ENCODE measurements at places on chromosomes 2 and 18. TPM values are rescaled to one million over a fixed set of nuclear protein-coding genes. Genes with fewer than 3 reads are reported as not detected.

GRCh38 chr18:45103319-45104048 lies 422.8 kb downstream of the SETBP1 start:
- DNase-seq, result no peak

DNA sequence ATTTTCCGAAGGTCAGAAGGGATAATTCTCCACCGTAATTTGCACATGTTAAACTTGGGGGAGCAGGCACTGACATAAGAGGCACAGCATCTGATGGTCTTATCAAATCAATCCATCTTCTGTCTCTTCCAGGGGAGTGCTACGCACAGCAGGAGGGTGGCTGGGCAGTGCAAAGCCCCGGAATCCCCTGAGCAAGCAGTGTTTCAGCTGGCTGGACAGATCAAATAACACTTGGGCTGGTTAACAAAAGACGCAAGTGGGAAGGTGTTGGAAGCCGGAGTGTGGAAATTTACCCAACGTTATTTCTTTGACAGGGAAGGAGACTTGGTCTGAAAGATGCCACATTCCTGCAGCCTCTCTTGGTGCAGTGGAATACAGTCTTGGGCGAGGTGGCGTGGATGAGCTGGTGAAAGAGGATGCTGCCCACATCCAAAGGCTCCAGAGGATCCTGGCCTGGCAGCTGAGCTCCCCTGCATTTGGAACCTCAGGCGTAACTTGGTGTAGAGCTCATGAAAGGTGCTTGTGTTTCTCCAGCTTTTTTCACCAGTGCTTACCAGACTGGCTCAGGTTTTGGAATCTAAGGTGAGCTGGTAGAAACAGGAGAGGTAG lies 103.0 kb downstream of the MAPK4 start:
- DNase-seq, result no peak

DNA sequence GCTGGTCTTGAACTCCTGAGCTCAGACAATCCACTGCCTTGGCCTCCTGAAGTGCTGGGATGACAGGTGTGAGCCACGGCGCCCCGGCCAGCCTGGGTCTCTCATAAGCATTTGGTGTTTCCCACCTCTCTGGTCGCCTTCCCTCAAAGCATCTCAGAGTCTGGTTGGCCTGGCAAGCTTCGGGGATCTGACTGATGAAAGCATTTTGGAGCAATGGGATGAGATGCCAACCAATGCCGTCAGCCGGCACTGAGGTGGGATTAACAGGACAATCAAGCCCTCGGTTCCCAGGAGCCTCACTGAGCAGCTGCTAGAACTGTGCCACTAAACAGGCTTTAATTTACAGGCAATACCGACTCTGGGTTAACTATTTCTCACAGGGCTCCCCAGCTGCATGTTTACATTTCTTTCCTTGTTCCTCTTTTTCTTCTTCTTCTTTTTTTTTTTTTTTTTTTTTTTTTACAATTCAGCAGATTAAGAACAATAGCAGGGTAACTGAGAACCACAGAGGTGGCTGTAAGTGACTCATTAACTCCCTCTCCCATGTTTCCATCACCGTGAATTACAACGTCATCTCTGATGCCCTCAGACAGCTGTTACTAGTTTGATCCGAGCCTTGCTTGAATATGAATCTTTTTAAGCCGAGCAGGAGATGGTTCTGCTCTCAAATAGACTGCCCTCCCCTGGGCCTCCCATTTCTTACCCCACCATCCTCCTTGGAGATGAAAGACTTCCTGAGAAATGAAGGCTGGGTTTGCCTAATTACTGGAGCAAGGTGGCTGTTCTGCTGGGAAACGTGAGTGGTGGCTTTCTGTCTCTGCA lies 37.9 kb downstream of the ODC1 start:
- no peak for DNase-seq

- no peak for DNase-seq
These were observed 130.4 kb downstream of the SPTBN1 start for GRCh38 chr2:54586494-54586893.

GRCh38 chr2:118654945-118655344 lies 192.5 kb downstream of the EN1 start:
- DNase-seq, result no peak

GRCh38 chr2:210230518-210230917 lies 5.3 kb upstream of the ACADL start:
- no peak for DNase-seq

DNA sequence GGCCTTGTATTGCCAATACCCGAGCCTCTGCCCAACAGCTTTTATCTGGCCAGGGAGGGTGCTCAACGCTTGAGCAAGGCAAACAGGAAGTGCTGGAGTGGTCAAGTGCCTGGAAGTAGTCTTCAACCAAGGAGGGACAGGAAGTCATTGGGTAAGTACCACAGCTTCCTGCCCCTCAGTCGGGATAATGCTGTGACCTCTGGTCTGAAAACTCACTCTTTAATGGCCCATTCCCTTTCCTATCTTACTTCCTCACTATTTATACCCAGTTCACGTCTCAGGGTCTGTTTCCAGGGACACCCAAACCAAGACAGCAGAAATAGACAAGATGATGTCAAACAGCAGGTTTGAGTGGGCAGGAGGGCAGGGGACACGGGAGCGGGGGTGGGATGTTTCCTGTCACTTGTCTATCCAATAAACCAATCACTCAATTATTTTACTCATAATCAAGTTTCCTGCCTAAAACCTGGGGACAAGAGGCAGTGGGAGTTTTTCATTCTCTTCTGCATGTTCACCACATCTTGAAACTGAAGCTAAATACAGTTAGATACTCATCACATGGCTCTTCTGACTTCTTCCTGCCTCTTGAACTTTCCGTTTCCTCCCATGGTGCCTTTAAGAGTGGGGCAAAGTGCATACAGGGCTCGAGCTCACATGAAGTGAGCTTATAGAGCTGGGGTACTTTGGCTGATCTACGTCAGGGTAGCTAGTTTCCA lies 68.9 kb upstream of the CAB39 start:
- no peak for DNase-seq

GRCh38 chr2:43136011-43136799 lies 90.2 kb downstream of the ZFP36L2 start:
- DNase-seq, result no peak

DNA sequence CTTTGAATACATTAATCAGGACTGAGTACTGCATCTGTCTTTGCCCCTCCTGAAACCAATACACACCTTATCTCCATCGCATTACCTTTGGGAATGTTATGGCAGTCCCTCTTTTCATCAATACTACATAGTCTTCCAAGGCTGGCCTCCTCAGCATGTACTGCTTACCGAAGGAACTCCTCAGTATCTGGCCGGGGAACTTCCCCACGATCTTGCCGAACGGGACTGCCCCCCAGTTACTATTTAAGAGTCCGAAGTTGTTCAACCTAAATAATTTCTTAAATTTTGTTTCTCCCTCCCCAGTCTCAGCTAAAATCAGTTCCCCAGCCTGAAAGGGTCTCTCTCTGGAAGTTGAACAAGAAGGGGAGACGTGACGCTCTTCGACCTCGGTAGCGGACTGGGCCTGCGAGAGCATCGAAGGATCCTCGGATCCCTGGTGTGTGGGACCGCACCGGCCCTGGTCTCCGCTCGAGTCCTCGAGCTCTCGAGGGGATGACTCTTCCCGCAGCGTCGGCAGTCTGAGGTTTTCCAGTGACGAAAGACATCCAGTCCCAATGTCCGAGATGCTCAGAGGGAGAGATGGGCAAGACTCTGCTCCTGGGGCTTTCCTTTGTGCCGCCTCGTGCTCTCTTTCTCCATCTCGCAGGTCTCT lies 489 bp downstream of the TRMT61B start:
- peak; percentile 79 for DNase-seq

- DNase-seq, result no peak
These were observed 130.9 kb upstream of the MYCN start for GRCh38 chr2:15809404-15809803.

DNA sequence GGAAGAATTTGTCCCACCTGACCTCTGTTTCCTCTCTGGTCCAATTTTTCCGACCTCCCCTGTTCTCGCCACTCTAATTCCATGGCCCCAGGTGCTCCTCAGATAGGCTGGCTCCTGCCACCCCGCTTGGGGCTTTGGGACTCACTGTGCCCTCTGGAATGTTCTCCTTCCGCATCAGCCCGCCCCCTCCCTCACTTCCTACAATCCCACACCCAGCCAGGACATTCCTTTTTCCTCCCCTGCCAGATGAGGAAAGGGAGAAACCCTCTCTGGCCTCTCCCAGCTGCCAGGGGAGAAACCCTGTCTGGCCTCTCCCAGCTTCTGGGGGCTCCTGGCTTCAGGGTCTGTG lies 3.1 kb upstream of the OR6B2 start:
- no peak for DNase-seq

GRCh38 chr18:58997811-58998337 lies 133.2 kb downstream of the ZNF532 start:
- peak; percentile 90 for DNase-seq

- DNase-seq, result peak; percentile 74
These were observed 6.8 kb downstream of the SCTR start for GRCh38 chr2:119517433-119517832.

GRCh38 chr18:54148151-54148550 lies 76.3 kb downstream of the MBD2 start:
- DNase-seq, result no peak

GRCh38 chr18:55384551-55385275 lies 203.3 kb downstream of the TCF4 start:
- peak; percentile 73 for DNase-seq

GRCh38 chr2:165067643-165068486 lies 112.5 kb upstream of the SLC38A11 start:
- peak; percentile 67 for DNase-seq

DNA sequence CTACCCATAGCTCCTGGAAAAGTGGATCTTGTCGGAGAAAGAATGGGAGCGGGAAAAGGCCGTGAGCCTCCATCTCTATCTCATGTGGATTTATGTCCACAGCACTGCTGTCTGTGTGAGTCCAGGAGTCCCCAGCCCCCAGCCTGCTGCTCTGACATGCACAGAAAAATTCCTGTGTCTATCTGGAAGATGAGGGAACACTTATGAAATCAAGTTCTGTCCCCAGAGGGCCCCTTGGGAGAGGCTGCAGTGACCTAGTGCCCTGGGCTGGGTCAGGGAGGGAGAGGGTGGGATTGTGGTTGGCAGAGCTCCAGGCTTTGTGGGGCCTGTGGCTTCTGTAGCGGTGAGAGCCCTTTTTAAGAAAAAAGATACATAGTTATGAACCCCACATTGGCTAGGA lies 37.6 kb downstream of the HJURP start:
- DNase-seq, result no peak

DNA sequence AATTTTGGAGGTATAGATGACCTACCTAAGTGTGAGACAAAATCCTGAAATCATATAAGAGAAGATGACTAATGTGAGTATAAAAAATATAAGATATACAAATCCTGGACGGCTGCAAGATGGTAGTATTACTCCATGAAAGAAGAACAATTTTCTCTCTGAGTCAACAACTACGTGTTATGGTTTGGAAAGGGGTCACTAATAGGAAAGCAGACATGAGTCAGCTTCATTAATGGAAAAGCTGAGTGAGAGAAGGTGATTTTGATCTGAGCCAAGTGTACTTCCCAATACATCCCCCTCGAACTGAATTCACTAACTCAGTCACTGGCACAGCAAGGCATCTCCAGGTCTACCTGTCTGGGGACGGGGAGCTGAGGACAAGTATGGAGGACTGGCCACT lies 20.1 kb upstream of the SELENOI start:
- DNase-seq, result peak; percentile 73

- DNase-seq, result no peak
These were observed 81.0 kb upstream of the TMEM18 start for GRCh38 chr2:758073-758820.

DNA sequence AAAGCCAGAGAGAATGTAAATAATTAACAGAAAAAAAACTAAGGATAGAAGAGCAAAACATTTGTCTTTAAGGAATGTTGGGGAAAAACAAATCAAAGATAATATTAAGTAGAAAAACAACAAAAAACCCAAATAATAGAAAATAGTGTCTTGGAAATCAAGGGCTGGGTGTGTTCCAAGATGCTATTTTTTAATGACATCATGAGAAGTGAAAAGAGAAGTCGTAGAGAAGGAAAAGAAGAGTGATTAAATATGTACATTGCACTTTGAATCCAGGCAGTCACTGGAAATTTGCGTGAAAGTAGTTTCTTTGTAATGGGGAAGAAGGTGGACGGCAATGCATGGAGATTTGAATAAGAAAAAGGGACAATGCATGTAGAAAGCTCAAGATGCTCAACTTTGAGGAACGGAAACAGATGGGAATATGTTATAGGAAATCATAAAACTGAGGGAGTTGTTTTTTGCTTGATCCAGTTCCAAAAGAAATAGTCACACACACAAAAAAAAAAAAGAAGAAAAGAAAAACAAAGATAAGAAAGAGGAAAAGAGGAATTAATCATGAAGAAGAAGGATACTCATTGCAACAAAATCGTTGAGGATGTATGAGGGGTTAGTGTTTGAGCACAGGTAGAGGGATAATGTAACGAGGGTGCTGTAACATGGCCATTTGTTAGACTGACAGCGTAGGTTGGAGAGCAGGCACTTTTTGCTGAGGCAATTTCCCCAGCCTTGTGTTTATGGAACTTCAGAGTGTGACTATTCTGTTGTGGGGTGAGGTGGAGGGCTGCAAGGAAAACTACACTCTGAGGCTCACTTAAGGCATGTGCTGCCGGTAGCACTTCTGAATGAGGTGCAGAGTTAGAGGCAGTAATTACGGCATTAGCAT lies 184.1 kb downstream of the CALCRL start:
- DNase-seq, result no peak

- DNase-seq, result no peak
These were observed 1.8 kb downstream of the GLS start for GRCh38 chr2:190882411-190882766.

DNA sequence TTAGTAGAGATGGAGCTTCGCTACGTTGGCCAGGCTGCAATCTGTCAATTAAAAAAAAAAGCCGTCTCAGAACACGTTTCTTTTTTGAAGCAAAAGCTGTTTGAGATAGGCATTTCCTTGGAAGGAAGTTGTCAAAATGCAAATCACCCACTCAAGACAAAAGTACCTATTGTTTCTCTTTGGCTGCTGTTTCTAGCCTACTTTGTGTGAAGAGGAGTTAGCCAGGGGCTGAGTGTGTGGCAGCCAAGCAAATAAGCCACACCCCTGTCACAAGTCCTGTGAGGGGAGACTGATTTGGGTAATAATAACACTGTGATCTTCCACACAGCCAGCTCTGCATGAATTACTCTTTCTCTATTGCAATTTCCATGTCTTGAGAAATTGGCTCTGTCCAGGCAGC lies 47.4 kb upstream of the CDCA7 start:
- no peak for DNase-seq

- no peak for DNase-seq
These were observed 28.6 kb upstream of the FHL2 start for GRCh38 chr2:105427485-105427884.

Gene RFX8
- 5.9 TPM for polyA plus RNA-seq

Gene FSHR
- polyA plus RNA-seq, result not detected

Gene STEAP3
- polyA plus RNA-seq, result 33.8 TPM

Gene GPAT2
- polyA plus RNA-seq, result 0.38 TPM

Gene PKDCC
- polyA plus RNA-seq, result 1.2 TPM

Gene CDH7
- polyA plus RNA-seq, result not detected

Gene COL4A4
- 0.66 TPM for polyA plus RNA-seq

Gene CKAP2L
- 9.0 TPM for polyA plus RNA-seq

Gene HOXD12
- polyA plus RNA-seq, result 0.14 TPM

Gene UGT1A5
- not detected for polyA plus RNA-seq

Gene TMEM178A
- 0.23 TPM for polyA plus RNA-seq

Gene LBX2
- 0.87 TPM for polyA plus RNA-seq

Gene RETREG2
- 20.7 TPM for polyA plus RNA-seq

All from GM23248 (cell line).